COLO829 (cell line): ENCODE measurements at places on chromosomes 1 and 21.

GRCh38 chr1:39214021-39214713 lies 9.7 kb downstream of the MACF1 start:
- DNase-seq, result no peak

DNA sequence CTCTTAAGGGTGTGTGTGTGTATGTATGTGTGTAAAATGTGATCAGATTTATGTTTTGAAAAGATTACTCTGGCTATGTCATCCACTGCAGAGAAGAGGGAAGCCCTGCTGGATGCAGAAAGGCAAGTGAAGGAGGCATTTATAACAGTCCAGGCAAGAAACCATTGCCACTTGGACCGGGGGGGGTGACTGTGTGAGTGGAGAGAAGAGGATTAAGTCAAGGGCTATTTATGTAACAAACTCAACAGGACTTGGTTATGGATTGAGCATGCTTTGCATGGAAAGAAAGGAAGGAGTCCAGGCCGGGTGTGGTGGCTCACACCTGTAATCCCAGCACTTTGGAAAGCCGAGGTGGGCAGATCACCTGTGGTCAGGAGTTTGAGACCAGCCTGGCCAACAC lies 143.0 kb downstream of the URB2 start:
- DNase-seq, result no peak

- DNase-seq, result no peak
Measured at GRCh38 chr1:44724296-44724954, 6.5 kb downstream of the RNU5D-1 start.

DNA sequence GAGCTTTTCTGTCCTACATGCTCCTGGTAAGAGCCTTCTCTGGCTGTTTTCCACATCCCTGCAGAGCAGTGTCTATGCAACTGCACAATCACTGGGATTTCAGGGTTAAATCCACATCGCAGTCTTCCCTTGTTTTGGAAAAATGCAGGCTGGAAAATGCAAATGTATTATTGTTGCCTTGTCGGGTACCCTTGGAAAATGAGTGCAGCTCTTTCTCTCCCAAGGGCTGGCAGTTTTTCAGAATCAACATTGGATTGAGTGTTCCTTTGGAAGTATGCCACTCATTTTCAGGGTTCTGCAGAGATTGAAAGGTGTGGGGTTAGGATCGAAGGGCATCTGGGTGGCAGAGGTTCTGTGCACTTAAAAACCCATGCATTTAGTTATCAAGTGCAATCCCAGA lies 3.2 kb downstream of the NOS1AP start:
- DNase-seq, result no peak

DNA sequence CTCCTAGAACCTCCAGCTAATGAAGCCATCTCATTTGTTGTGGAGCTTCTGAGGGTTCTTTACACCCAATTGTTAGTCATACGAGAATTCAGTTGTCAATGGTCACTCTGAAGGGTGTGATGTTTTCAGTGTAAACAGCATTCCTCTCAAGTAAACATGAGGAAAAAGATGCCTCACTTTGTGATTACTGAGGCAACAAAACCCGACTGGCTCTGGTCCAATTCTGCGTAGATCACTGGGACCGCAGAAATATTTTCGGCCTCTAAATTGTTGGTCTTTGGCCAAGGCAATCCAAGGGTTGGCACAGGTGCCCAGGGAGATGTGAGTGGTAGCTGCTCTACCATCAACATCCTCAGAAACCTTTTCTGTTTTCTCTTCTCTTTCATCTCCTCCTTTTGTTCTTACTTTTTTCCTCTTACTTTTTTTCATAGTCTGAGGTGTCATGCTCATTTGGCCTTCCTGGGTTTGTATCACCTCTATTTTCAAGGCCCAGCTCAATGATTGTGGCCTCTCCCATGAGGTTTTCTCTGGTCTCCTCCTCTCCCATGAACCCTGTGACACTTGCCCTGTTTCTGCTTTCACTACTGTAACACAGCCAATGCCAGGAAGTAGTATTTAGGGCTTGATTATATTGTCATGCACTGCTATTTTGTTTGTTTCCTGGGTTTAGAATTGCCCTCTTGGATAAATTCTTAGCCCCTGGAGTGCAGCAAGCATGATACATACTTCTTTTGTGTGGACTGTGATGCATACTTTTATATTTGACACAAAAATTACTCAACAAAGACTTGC lies 221.9 kb downstream of the TNR start:
- no peak for DNase-seq

DNA sequence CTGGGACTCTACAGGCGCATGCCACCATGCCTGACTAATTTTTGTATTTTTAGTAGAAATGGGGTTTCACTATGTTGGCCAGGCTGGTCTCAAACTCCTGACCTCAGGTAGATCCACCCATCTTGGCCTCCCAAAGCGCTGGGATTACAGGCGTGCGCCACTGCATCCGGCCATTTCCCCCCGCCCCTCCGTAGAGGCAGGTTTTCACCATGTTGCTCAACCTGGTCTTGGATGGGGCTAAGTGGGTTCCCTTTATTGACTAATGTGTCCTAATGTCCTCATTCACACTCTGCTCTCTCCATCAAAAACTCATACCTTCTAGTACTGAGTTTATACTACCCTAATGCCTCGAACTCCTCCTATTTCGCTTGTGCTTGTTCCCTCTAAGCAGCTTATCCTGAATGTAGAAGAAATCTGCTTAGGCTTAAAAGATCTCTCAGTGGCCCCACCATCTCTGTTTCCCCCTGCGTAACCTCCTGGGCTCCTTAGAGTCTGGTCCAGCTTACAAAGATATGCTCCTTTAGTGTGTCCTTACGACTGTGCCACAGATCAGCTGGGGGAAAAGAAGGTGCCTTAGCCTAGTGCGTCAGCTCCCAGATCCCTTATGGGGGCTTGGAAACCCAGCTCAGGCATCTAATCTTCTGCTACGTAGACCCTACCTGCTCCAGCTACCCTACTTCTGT lies 8.0 kb downstream of the GNAT2 start:
- DNase-seq, result no peak

DNA sequence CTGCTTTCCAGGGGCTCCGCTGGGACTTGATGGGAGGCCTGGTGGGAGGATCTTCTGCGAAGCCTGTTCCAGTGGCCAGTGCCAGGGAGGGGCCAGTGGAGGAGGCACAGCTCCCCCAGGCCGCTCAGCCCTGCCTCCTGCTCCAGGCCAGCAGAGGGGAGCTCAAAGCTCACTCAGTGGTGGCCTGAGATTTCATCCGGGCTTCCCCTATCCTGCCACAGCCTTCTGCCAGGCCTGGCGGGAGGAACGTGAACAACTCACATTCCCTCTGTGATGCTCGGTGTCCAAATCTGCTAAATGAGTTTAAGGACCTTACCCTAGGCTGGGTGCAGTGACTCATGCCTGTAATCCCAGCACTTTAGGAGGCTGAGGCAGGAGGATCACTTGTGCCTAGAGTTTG lies 3.3 kb downstream of the CLCNKB start:
- no peak for DNase-seq

DNA sequence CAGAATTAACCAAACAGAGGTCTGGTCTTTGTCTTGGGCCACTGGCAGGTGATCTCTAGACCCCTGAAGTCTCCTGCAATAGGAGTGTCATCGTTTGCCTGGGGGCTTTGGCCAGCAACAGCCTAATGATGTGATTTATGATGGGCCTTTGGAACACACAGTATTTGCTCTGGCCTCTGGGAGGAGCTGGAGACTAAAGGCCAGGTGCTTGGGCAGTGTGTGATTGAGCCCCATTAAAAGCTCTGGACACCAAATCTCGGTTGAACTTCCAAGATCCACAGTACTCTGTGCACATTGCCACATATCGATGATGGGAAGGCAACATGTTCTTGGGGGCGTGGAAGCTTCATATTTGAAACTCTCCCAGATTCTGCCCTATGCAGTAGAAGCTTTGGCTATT lies 32.0 kb upstream of the TLR5 start:
- no peak for DNase-seq

GRCh38 chr1:221381910-221382623 lies 359.8 kb downstream of the DUSP10 start:
- DNase-seq, result no peak

- no peak for DNase-seq
Measured at GRCh38 chr1:19797827-19798226, 1.9 kb downstream of the TMCO4 start.
